ENCODE measurements at places on chromosomes 5 and 9.

DNA sequence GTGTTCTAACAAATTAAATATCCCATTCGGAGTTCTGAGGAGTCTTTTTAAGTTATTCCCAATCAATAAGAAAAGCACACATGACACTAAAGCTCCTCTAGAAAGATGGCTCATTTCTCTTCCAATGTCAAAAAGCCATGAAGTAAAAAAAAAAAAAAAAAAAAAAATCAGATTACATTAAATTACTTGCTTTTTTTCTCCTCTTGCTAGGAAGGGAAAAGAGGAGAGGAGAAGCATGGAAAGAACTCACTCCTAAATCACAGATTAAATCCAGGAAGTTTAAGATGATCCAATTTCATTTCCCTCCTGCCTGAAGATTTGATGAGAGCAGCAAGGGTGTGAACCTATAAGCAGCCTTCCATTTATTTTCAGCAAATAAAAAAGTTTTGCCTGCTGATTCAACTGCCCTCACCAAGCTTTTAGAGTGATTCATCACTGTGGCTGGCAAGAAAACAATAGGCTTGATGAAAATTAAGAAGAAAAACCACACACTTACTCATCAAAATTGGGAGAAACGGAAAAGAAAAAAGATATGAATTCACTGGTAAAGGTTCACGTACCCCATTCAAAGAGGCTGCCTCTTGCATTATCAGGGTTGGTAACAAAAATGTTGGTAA is 19.7 kb downstream of the MYO10 start:
- DNase-seq: no peak

DNA sequence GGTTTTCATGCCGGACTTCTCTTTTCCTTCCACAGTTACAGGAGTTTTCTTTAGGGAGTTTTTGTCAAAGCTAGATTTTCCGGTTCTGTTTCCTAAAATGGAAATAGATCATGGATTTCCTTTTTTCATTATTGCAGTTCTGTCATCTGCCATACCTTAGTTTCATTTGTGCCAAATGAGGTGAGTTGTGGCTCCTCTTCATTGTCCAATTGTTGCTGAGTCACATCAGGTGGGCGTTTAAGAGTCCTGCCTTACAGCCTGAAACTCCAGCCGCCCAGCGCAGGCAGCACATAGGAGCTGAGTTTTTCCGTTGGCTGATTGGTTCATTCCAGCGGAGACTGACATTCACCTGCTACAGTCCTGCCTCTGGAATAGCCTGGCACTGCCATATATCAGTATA is 14.1 kb downstream of the SLC25A25 start:
- no peak for DNase-seq

DNA sequence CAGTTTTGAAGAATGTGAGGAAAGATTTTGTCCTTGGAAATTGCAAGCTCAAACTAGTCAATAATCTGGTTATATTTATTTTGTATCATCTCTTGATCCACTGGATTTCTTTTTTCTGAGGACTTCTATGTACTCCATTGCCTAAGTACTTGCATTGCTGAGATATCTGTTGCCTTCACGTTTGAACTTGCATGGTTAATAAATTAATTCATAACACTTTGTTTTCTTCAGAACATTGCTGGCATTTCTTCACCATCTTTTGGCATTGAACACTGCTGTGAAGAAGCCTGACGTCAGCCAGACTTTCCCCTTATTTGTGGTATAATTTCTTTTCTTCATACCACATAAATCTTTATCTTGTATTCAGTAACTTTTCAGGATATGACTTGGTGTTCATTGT is 246.0 kb upstream of the KIF2A start:
- DNase-seq: no peak

GRCh38 chr9:130095872-130096271 is 42.2 kb downstream of the GPR107 start:
- no peak for DNase-seq

DNA sequence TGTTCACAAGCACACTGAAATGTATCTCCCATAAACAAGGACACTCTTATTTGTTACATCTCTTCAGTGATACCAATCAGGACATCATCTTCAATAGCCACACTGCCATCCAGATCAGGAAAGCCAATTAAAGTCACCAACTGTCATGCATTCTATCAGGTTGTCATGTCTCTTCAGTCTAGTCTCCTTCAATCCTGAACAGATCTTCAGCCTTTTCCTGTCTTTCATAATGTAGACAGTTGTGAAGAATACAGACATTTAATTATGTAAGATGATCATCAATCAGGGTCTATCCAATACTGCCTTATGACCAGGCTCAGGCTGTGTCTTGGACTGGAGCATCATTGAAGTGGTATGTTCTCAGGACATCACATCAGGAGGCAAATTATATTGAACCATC is 419.8 kb upstream of the SMC2 start:
- DNase-seq: no peak

DNA sequence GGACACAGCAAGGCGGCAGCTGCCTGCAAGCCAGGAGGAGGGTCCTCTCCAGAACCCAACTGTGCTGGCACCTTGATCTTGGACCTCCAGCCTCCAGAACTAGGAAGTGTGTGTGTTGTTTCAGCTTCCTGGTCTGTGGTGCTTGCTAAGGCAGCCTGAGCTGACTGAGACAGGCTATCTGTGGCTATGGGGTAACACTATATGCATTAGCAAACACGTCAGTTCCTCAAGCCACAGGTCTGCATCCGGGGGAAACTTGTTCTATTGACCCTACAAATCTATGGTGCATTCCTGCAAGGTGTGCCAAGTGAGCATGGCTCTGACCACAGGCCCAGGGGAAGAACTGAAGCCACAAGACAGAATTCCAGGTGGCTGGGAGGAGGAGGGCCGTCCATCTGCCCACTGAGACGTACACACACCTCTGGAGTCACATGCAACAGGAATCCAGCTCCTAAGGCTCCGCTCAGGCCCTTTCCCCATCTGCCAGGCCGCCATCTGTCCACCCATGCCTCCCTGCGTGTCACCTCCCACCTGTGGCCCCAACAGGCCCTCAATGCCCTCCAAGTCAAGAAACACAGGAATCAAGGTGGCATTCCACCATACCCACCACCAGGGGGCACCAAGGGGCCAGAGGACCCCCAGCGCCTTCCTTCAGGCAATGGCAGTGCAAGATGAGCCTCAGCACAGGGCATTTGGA is 174.9 kb downstream of the ROR2 start:
- no peak for DNase-seq

Measured in esophagus squamous epithelium (tissue), 5 donors.